CD4-positive, alpha-beta T cell (primary cell): ENCODE measurements at places on chromosomes 12 and 14. TPM values are rescaled to one million over a fixed set of nuclear protein-coding genes. Genes with fewer than 3 reads are reported as not detected.

POC1B gene
- 16.2 TPM for total RNA-seq

BTG1 gene
- 1,774 TPM for total RNA-seq

PRH2 gene
- total RNA-seq, result not detected

CHGA gene
- not detected for total RNA-seq

CACNA1C gene
- 0.05 TPM for total RNA-seq

NR1H4 gene
- total RNA-seq, result not detected

MDM1 gene
- total RNA-seq, result 11.6 TPM

PMCH gene
- total RNA-seq, result not detected

FAM161B gene
- 1.5 TPM for total RNA-seq

DEPDC4 gene
- total RNA-seq, result 0.50 TPM

IRAK3 gene
- 0.74 TPM for total RNA-seq

RNASE7 gene
- not detected for total RNA-seq

HOXC4 gene
- total RNA-seq, result not detected

SMIM41 gene
- total RNA-seq, result not detected

RASSF8 gene
- 1.4 TPM for total RNA-seq

STYK1 gene
- total RNA-seq, result not detected

CFAP251 gene
- total RNA-seq, result 0.33 TPM

FKBP4 gene
- 40.3 TPM for total RNA-seq

SLCO1B1 gene
- total RNA-seq, result not detected

FAM90A1 gene
- total RNA-seq, result 0.30 TPM

GUCY2C gene
- not detected for total RNA-seq
